Smooth muscle cell of the pulmonary artery (primary cell): ENCODE measurements at places on chromosomes 4 and X. TPM values are rescaled to one million over a fixed set of nuclear protein-coding genes. Genes with fewer than 3 reads are reported as not detected.

Gene NMU
- not detected in 2 replicates for total RNA-seq

Gene GPM6B
- 3.3 and 16.8 TPM in 2 replicates for total RNA-seq

Gene POF1B
- total RNA-seq: not detected in 2 replicates

Gene BEX5
- not detected in 2 replicates for total RNA-seq

Gene MAP9
- total RNA-seq: 17.1 and 20.3 TPM in 2 replicates

Gene TRIM75
- total RNA-seq: not detected in 2 replicates

Gene LUZP4
- total RNA-seq: not detected in 2 replicates

Gene MFAP3L
- total RNA-seq: 7.2 and 14.3 TPM in 2 replicates

Gene ADH7
- total RNA-seq: not detected in 2 replicates

Gene UBE2D3
- total RNA-seq: 256 and 334 TPM in 2 replicates

Gene SORBS2
- 18.1 and 30.9 TPM in 2 replicates for total RNA-seq

Gene MAP7D2
- 0.03 and 0.07 TPM in 2 replicates for total RNA-seq

Gene FOXO4
- 6.1 and 9.6 TPM in 2 replicates for total RNA-seq

Gene ATOH1
- total RNA-seq: not detected in 2 replicates

Gene ADH1A
- not detected in 2 replicates for total RNA-seq

Gene TBCK
- total RNA-seq: 55.9 and 65.1 TPM in 2 replicates

Gene DHX15
- 114 and 145 TPM in 2 replicates for total RNA-seq

Gene KIAA1210
- total RNA-seq: not detected in 2 replicates
